Uterus (tissue), 4 donors: ENCODE measurements at places on chromosomes 6 and 20. TPM values are rescaled to one million over a fixed set of nuclear protein-coding genes. Genes with fewer than 3 reads are reported as not detected.

Gene CST4
- total RNA-seq, result not detected

Gene OR12D3
- not detected for total RNA-seq

Gene TFAP2A
- not detected for total RNA-seq

DNA sequence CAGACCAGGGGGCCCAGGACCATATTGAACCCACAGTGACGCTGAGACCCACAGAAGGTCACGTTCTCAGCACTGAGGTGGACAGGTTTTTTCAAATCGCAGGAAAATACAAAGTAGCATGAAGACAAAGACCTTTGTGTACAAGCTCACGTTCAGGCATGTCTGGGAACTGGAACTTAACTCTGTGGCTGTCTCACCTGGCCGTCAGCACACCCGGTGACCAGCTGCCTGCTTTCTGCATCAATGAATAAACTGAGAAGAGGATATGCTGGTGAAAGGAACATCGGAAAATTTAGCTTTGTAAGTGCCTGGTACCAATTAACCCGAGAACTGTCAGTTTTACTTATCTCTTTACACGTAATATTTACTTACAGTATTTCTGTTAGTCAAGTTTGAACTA lies 36.5 kb downstream of the WDR27 start:
- DNase-seq, result no peak

- DNase-seq, result no peak
Observed at GRCh38 chr6:137651591-137652335, 157.6 kb upstream of the OLIG3 start.

DNA sequence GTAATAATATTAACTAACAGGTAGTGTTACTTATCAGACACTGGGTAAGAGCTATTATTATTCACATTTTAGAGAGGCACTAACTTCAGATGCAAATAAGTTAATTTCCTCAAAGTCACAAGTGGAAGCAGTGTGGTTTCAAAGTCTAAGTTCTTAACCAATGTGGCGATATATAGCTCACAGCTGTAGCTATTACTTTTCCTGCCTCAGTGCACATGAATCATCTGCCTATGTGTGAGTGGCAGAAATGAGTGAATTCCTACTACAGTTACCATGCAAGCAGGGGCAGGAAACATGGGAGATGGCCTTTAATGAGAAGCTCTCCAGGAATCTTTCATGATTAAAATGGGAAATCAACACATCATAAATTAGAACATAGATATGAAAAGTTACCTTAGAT lies 126.2 kb upstream of the EYA4 start:
- no peak for DNase-seq

DNA sequence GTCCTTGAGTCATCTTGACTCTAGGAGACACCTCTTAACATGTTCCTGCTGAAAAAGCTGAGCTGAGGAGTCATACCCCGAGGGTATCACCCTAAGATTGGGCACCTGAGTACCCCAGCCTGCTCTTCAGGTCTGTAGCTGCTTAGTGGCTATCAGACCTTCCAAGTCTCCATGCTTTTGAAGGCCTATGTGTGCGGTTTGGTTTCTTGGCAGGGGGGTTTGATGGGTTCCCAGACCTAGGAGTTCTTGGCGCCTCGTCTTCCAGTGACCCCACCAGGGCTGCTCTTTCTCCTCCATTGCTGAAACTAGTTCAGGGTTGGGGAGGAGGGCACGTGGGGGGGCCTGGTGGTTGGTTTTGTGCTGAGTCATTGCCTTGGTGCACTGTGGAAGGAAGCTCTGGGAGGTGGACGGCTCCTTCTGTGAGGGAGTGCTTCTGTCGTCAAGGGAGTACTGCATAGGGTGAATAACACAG lies 20.1 kb downstream of the IGF2R start:
- no peak for DNase-seq

GRCh38 chr6:95923518-95923917 lies 92.3 kb upstream of the FUT9 start:
- DNase-seq, result no peak

DNA sequence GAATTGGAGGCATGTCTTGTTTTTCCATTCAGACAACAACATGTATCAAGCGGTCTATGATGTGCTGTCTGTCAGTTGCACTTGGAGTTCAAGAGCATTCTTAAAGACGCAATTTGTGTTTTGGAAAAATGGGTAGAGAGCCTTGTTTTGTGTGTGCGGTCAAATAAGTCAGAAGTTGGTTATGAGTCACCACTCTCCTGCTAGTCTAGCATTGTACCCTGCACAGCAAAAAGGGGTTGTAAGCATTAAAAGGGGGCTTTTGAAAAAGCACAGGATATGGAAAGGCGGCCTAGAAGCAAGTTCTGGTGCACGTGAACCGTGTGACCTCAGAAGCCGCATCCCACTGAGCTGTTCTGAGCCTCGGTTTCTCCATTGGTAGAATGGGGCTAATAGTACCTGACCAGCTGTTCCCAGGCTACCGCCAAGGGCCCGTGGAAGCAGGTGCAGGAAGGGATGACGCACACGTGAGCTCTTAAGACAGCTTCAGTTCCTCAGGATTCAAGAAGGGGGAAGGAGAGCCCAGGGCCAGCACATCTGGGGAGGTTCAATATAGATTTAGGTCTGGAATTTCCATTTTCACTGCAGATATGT lies 61.6 kb upstream of the SNX9 start:
- DNase-seq, result peak; percentile 30

GRCh38 chr20:34715384-34715783 lies 11.2 kb downstream of the TP53INP2 start:
- no peak for DNase-seq

DNA sequence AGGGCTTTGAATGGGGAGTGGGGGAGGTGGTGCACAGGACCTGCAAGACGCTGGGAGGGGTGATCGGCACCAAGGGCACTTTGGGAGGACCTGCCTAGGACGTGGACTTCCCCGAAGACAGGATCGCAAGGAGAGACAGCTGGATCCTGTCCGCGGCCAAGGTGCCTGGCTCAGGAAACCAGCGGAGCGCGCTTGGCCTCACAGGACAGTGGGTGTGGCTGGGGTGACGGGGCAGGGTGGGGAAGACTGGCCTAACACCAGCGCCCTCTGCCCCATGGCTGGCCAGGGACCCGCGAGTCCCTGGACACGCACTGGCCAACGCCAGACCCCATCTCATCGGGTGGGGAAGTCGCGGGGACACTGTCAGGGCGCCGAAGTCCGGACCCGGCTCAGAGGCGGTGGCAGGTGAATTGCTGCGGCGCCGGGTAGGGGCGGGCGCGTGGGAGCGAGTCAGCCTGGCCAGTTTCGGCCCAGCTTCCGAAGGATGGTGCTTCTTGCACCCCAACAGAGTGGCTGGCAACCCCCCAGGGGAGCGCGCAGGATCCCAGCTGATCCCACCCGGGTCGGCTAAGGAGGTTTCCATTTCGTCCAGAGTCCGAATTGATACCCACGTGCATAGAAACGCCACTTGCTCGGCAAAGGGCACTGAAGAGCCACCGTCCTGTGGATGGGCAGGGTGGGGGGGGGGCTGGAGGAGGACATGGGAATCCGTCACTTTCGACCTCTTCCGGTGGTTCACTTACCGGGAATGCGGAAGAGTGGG lies 785 bp upstream of the THBD start:
- DNase-seq, result peak; percentile 43

- DNase-seq, result no peak
Observed at GRCh38 chr6:38012573-38012972, 193.0 kb downstream of the ZFAND3 start.

GRCh38 chr6:12446394-12446793 lies 156.2 kb downstream of the EDN1 start:
- DNase-seq, result no peak

Gene WFDC11
- total RNA-seq, result not detected

GRCh38 chr6:66558189-66558588 lies 851.2 kb upstream of the EYS start:
- no peak for DNase-seq

- DNase-seq, result peak; percentile 80
Observed at GRCh38 chr6:36851149-36851614, 11.9 kb upstream of the CPNE5 start.

GRCh38 chr20:11182720-11183119 lies 508.9 kb upstream of the JAG1 start:
- no peak for DNase-seq

- no peak for DNase-seq
Observed at GRCh38 chr6:37897321-37897720, 77.8 kb downstream of the ZFAND3 start.

Gene RNF39
- not detected for total RNA-seq

DNA sequence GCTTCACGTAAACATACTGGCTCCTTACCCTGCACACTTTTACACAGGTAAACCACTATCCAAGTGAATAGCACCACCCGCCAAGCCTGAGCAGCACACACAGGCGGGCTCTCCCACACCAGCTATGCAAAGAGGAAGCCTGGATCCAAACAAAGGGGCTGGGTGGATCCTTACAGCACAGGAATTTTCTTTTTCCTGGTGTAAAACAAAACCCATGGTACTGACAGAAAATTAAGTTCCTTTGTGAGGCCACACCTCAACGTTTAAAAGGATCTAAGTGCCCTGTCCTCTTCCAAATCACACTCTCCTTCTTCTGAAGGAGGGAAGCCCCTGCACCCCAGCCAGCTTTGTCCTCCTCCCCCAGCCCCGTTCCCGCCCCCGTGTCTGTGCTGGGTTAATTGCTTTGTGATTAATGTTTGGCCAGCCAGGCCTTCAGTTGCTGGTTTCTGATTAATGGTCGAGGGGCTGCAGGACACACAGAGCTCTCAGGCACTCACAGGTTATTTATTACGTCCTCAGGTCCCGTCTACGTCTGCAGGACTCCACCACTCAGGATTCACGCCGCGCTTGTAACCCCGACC lies 6.1 kb downstream of the DACT2 start:
- no peak for DNase-seq
